Peyer's patch (tissue), 4 donors: ENCODE measurements at places on chromosomes 7 and 10. TPM values are rescaled to one million over a fixed set of nuclear protein-coding genes. Genes with fewer than 3 reads are reported as not detected.

DNA sequence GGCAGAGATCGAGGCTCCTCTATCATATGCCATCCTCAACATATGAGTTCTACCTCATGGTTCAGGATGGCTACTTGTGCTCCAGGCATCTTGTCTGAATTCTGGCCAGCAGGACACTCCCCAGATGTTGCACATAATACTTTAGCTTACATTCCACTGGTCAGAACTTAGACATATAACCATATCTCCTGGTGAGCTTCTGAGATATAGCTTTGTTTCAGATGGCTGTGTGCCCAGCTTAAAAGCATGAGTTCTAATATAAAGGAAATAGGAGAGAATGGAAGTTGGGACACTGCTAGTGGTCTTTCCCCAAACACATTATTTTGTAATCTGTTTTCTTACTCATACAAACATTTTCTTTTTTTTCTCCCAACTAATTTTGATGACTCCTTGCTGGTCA is 50.8 kb upstream of the IFRD1 start:
- no peak for DNase-seq

USP54 gene
- total RNA-seq = 46.2 TPM

SLC16A12 gene
- total RNA-seq = not detected

GRCh38 chr10:2686691-2687090 is 380.7 kb upstream of the PFKP start:
- DNase-seq = no peak

DNA sequence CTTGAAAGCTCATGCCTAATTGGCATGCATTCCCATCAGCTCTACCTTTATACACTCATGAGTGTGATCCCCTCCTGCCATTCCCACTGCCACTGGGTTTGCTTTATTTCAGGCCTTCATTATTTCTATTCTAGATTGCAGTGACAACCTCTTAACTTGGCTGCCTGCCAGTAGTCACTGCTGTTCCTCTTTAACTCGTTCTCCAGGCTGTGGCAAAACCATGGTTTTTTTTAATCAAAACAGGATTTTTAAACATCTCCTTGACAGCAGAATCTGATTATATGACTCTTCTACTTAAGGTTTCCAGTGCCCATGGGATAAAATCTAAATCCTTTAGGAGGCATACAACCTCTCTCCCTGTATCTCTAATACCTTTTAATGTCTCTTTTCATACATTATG is 223.7 kb upstream of the PCDH15 start:
- no peak for DNase-seq
